ENCODE measurements at places on chromosomes 12 and 14.

- no peak for DNase-seq
Measured at GRCh38 chr14:94582851-94583250, 1.6 kb downstream of the SERPINA5 start.

DNA sequence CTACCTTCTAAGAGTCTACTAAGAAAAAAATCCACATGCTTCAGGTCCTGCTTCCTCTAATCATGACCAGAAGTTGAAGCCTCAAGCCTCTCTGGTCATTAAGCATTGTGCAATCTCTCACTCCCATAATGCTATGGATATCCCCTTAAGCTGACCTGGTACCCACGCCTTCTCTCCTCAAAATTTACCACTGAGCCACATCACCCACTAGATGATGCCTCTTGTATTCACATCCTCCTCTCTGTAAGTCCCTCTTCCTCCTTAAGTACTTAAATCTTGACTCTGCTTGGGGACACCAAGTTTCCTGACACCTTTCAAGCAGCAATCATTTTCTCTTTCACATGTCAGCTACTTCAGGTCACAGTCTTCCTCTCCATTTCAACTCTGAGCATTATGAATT, 9.8 kb downstream of the GALNT4 start:
- DNase-seq: peak; percentile 36

DNA sequence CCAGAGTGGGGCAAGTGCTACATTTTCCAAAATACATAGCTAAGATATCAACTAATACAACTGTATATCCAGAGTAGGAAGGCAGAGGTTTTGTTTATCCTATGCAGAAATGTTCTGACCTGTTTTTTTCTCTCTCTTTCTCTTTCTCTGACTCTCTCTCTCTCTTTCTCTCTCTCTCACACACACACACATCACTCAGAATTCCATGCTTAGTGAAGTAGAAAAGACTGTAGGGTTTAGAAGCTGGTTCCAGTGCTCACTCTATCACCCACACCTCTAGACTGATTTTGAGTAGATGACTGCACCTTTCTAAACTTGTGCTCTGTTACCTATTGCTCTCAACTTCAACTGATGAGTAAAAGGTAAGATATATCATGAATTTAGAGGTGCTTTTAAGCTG, 356.7 kb downstream of the LRIG3 start:
- no peak for DNase-seq

GRCh38 chr14:60656686-60657455, 7.6 kb upstream of the SIX1 start:
- peak; percentile 85 for DNase-seq

DNA sequence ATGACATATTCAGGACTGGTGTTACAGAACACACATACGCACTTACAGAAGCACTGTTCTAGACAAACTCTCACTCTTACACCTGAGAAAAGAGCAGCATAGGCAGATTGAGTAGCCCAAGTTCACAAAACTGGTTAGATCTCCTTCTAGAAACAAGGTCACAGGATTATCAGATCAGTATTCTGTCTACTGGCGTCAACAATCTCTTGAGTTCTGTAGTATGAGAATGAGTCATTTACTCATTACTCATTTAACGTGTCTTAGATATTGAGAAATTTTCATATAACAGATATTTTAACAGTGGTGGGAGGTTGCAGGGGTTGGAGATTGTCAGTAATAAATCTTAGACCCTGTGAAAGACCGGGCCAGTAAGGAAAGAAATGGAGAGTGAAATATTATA, 2.8 kb upstream of the TSPAN8 start:
- DNase-seq: no peak

- DNase-seq: no peak
Measured at GRCh38 chr14:91380610-91381371, 36.8 kb downstream of the CCDC88C start.

DNA sequence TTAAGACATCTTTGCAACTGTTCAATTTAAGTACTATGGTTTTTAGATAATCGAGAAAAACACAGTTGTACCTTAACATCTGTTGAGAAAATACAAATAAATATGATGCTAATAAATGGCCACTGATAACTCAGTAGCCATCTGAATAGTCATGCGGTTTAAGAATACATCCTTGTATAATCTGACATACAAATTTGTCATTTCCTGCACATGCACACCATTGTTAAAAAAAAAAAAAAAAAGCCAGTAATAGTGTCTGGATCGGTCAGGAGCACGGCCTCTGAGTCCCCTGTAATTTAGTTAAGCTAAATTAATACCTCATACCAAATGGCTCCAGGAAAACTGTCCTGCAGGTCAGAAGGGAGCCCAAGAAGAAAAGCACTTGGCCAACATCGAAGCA, 16.8 kb downstream of the RFC5 start:
- DNase-seq: no peak

DNA sequence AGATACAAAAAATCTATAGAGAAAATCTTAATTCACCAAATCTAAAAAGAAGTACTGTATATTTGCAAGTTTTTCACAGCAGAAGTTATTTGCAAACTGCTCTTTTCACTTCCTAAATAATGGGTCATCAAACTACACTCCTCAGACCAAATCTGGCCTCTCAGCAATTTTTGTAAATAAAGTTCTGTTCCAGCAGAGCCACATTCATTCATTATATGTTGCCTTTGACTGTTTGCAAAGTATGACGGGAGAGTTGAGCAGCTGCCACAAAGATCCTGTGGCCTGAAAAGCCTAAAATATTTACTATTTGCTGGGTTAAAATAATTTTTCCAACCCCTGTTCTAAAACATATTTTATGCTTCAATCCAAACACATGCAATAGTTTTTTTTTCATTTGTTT, 1222.3 kb upstream of the SEL1L start:
- no peak for DNase-seq

DNA sequence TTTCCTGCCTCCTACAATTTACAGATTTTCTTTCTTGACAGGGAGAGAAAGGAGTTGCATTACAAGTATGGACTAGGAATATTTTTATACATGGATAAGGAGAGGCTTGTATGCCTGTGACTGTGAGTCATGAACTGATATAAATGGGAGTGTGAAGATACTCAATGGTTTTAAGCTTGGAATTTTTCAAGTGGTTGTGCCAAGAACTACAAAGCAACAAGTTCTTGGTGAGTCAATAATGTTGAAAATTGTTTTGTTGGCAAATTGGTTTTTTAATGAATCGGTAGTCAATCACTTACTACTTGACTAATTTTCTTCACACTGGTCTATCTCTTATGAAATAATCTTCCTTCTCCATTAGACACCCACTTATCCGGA, 58.9 kb upstream of the HMGA2 start:
- DNase-seq: no peak

GRCh38 chr14:24943024-24943423, 106.9 kb downstream of the STXBP6 start:
- no peak for DNase-seq

DNA sequence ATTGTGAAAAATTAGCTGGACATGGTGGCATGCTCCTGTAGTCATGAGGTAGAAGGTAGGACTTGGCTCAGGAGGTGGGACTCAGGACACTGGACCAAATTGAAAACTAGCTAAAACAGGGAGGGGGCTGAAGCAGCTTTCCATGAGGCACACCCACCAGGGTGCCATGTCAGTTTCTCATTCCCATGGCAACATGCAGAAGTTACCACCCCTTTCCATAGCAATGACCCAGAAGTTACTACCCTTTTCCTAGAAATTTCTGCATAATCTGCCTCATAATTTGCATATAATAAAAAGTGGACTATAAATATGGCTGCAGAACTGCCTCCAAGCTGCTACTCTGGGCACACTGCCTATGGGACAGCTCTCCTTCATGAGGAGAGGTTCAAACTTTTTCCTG, 38.5 kb downstream of the ERO1A start:
- DNase-seq: no peak

DNA sequence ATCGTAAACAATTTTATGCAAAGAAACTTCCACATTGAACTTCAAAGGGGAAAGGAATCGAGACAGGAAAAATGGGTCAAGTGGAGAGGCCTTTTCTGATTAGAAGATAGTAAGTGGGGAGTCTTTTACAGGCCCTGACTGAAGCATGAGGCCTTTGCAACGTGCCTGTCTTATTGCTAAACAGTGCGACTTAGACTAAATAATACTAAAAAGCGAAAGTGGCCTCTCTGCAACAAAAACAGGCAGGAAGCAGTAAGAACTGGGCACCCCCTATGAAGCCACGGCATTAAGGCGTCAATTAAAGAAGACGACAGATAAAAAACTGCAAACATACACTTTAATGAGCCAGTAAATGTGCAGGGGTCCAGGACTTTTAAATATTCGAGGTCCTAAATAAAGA, 283.4 kb upstream of the GRIP1 start:
- DNase-seq: no peak

DNA sequence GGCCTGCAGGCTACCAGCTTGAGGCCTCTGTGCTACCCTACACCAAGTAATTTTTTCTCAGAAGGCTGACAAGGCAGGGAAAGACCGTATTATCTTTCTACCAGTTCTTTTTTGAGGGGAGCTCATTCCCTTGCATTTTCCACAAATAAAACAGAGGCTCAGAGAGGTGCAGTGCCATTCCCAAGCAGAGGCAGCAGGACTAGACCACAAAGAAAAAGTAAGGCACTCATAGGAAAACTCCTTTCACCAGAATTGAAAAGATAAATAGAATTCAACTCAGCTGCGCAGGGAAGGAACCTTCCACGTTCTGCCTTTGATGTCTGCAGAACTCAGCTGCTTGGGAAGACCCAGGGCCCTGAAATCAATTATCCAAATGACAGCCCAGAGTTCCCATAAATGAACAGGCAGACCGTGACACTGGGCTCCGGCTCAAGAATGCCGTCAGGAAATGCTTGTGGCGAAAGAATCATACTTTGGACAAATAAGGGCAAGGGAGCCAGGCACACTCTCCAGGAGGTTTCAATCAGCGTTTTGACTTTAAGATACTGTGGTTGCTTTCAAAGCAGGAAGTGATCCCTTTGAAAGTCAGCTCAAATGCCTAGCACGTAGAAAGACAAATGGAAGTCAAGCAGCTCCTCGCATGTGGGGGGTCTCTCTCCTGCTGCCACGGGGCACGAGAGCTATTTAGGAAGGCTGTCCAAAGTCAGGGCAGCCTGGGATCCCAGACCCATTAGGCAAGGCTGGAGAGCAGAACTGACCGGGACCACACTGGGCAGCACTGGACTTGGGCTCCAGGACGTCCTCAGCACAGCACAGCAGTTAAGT, 14.0 kb downstream of the KCTD10 start:
- DNase-seq: no peak

All from GM13977 (cell line).